CD4-positive, alpha-beta T cell treated with Interferon gamma for 1 hour (primary cell): ENCODE measurements at places on chromosomes 2 and 18.

DNA sequence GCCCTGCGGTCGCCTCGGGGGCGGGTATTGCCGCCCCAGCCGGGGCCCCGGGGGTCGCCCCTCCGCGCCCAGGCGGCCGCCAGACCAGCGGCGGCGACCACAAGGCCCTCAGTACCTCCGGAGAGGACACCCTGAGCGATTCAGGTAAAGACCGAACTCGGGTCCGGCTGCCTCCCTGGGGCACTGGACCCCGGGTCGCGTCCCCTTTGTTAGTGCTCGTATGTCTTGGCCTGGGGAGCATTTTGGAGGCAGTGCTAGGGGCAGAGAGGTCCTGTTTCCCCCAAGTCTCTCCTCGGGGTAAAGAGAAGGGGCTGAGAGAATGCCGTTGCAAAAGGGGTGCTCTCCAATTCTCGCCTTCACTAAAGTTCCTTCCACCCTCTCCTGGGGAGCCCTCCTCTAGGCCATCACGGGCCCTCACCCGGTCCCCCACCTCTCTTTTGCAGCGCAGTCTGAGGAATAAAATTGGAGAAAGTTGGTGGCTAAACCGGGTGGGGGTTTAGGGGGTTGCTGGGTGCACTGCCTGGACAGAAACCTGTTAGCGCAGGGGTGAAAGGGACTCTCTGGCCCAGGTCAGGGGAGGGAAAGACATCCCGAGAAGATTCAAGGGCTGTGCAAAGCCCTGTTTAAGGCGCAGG is 2.5 kb downstream of the MYCN start:
- no peak for DNase-seq

DNA sequence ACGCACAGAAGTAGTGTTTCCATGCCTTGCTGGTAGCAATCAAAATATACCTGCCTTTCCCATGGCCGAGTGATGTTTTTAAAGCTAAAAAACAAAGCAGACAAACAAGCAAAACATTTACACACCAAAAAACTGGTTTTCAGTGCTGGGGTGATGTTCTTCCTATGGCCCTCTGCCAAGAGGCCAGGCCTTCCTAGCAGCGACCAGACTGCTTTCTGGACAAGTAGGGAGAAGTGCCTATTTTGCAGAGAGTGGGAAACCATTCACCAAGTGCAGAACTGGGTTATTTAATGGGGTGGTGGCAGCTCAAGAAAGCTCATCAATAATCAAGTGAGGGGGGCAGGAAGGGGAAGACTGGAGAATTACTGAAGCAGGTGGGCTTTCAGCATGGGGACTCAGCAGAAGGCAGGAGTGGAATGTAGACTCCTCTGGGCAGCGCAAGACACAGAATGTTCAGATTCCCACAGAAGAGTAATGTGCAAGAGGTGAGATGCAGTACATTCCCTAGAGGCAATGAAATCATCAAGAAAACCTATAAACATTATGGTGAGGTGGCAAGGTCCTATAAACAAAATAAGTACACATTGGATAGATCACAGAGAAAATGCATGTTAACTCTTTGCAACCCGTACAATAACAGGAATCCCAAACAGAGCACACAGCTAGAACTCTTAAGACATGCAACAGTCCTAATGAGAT is 44.0 kb downstream of the CPO start:
- no peak for DNase-seq

DNA sequence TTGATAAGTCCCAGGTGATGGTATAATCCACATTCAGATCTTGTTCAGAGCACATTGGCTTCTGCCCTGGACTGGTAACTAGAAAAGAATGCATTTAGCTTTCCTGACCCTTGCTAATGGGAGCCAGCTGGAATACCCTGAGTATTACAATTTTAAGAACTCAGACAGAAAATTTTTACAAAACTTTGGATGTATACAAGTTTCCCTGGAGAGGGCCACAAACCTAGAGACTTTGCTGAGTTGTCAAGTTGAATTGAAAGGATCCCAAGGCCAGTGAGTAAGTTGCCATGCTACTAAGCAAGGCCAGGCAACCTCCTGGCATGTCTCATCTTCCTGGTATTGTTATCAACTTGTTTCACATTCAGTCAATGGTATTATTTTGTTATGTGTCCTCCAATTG is 20.0 kb upstream of the NABP1 start:
- no peak for DNase-seq

GRCh38 chr18:14122097-14122496 is 10.1 kb downstream of the ZNF519 start:
- DNase-seq = no peak

GRCh38 chr2:24045511-24046508 is 1.4 kb downstream of the WDCP start:
- DNase-seq = no peak

- DNase-seq = no peak
Observed at GRCh38 chr2:155223781-155224406, 525.4 kb downstream of the KCNJ3 start.

GRCh38 chr18:48613589-48614404 is 75.0 kb downstream of the CTIF start:
- no peak for DNase-seq

GRCh38 chr2:238511614-238511950 is 84.9 kb downstream of the ASB1 start:
- DNase-seq = no peak

- no peak for DNase-seq
Observed at GRCh38 chr2:126942427-126943203, 43.9 kb downstream of the TEX51 start.

DNA sequence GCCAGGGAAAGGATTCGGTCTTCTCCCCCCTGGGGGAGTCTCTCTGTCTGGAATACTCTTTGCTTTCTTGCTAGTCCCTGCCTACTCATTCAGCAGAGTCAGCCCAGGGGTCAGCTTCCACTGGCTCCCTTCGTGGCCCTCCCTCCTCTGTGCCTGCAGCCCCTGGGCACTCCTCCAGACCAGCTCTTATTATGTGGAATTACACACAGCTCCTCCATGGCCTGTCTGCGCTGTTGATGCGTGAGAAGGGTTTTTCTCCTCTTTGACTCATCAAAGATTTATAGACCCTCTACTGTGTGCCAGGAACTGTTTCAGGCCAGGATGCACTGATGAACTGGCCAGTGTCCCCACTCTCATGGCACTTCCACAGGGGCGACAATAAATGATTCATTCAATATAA is 44.4 kb downstream of the ST8SIA5 start:
- no peak for DNase-seq

GRCh38 chr2:239299218-239299939 is 101.4 kb downstream of the HDAC4 start:
- DNase-seq = no peak

DNA sequence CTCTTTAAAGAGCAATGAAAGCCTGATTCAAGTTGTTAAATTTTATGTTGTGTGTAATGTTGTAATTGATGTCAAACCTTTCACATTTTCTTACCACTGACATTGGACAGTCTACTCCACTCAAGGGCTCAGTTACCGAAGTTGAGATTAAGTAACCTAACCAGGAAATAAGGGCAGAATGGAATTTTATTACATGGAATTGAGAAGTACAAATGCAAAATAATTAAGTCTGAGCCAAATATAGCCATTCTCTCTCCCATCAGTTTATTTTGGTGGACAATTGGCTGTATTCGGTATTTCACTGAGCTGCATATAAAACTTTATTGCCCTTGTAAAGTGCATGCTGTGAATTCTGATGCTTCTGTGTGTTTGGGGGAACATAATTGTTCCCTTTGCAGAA is 231.5 kb downstream of the TTC32 start:
- DNase-seq = no peak

DNA sequence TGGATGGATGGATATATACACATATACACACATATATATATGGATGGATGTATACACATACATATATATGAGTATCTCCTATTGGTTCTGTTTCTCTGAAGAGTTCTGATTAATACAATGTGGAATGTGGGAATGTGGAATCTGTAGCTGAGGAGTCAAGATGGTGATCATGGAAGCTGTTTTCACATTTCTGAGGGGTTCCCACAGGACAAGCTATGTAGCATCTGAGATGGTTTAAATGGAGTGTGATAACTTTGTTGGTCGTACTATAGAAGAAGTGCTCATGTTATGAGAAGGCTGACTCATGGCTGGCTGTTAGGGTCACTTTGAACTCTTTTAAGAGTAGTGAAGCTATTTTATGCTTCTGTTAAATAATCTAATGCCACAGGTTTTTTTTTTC is 279.7 kb downstream of the MEIS1 start:
- DNase-seq = no peak

DNA sequence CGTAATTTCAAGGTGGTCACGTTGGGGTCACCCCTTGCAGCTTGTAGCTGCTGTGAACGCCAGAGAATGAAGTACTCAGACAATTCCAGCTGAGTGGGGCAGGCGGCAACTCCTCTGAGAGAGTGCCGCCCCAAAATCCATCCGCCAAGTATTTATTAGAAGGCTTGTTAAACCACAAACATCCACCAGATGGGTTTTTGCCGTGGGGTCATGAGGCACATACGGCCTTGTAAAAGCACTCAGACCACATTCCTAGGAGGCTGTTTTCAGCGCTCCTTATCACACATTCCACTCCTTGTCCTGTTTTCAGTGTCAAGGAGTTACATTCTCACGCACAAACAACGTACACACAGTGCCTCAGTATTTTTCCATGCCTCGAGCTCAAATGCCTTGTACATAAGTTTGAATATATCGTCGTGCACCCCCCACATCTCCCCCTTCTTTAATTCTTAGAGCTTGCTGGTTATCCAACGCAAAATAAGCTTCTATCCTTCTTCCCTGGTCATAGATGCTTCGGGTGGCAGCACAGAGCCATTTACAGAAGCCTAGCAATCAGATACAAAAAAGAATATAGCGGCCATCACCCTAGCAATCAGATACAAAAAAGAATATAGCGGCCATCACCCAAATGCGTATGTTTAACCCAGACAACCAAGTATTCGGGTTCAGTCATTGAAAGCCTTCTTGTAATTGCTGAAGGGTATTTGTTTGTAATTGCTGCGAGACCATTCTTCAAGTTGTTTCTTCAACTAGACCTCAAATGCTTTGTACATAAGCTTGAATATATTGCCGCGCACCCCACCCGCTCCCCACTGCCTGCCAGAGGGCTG is 7.3 kb downstream of the ALPP start:
- DNase-seq = no peak

GRCh38 chr2:6784291-6784690 is 81.4 kb downstream of the CMPK2 start:
- DNase-seq = no peak

DNA sequence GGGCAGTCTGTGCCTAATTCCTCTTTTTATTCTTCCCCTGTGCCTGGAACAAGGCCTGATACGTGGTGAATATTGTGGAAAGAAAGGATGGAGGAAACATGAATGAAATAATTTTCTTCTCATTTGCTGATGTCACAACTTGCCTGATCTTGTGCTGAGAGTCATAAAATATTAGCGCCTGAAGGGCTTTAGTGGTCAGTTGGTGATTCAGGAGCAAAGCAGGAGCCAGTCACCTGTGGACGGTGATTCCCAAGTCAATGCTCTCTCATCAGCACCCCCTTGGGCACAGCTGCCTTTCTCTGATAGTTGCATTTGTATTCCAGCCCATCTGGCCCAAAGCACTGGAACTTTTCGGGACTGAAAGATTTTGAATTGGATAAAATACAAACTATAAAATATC is 502.6 kb upstream of the RAB12 start:
- DNase-seq = no peak

DNA sequence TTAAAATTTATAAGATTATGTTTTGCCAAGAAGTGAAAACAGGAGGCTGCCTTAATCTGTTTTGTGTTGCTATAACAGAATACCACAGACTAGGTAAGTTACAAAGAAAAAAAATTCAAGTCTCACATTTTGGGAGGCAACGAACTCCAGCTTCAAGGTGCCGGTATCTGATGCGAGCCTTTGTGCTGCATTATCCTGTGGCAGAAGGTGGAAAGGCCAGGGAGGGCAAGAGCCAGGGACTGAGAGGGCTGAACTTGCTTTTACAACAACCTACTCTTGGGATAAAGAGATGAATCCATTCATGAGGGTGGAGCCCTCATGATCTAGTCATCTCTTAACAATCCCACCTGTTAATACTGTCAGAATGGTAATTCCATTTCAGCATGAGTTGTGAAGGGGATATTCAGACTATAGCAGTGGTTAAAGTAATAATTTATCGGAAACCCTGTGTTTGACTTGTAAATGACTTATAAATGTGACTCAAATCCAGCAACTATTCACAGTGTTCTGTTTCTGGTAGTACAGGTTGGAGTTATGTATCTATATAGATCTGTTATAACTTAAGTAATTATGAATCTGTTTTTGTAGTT is 3.7 kb downstream of the MTX2 start:
- DNase-seq = no peak

DNA sequence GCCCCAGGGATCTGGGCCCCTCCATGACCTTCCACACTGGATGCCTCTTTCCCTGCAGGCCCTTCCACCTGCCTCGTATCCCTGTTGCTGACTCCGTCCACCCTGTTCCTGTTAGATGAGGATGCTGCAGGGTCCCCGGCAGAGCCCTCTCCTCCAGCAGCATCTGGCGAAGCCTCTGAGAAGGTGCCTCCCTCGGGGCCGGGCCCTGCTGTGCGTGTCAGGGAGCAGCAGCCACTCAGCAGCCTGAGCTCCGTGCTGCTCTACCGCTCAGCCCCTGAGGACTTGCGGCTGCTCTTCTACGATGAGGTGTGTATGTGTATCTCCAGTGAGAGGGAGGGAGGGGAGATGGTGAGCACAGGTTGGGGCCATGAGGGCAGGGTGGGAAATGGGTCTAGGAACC is 12.4 kb upstream of the SLC4A3 start:
- DNase-seq = no peak

- DNase-seq = no peak
Observed at GRCh38 chr18:11272516-11272915, 123.1 kb upstream of the PIEZO2 start.

DNA sequence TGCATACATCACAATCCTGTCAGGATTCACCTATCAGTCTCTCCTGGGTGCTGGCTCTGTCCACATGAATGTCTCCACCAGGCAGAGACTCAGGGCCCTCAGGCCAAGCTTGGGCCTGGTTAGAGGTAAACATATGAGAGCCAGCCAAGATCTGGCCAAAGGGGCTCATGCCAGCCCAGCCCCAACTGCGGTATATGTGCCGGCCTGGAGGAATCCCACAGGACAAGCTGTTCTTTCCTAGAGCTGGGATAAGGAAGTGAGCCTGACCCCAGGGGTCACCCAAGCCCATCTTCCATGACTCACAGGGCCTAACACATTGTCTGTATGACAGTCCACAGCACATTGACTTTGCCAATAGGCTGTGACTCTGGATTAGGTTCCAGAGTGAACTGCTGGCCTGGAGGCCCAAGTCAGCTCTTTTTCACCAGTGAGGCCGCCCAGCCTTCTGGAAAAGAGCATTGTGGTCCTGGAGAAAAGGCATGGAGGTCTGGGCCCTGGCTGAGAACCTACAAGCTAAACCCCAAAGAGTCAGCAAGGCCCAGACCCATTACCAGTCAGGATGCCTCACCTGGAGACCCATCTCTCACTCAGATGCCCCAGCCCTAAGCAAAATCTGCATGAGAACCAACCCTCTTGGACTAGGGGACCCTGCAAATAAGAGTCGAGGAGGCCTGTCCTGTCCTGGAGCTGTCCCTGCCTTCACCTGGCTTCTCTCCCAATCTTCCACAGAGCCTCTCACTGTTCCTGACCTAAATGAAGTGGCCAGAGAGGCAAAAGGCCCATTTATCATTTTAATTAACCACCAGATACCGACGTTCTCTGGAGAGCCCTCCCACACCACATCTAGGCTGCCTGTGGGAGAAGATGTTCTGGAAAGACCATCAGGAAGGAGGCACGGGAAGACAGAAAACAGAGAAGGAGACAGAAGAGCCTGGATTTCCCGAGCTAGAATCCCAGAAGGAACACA is 120.9 kb upstream of the PKDCC start:
- no peak for DNase-seq

GRCh38 chr2:28754321-28754720 is 2.7 kb downstream of the PPP1CB start:
- DNase-seq = no peak
